Natural killer cell treated with Interleukin-12 subunit alpha and Interleukin-12 subunit beta and Interleukin-15 and Interleukin-18, amount 100 ng/mL, for 72 hours (primary cell): ENCODE measurements at places on chromosomes 6 and 20. TPM values are rescaled to one million over a fixed set of nuclear protein-coding genes. Genes with fewer than 3 reads are reported as not detected.
A peak's percentile ranks its signal among the peaks of the same experiment; 100 is the strongest.

- DNase-seq, result no peak
- no peak overlapping the region for H3K27ac ChIP-seq
- peaks cover 3% of the 10 kb centered on the region for H3K36me3 ChIP-seq
- H3K27me3 ChIP-seq, result no peaks in the 10 kb centered on the region
- no peaks in the 10 kb centered on the region for H3K4me1 ChIP-seq
- H3K4me3 ChIP-seq, result no peak overlapping the region
Observed at GRCh38 chr20:45867136-45867818, 9.9 kb downstream of the ZSWIM3 start.

The BCAS1 gene
- total RNA-seq, result 0.11 TPM

The CGA gene
- not detected for total RNA-seq

DNA sequence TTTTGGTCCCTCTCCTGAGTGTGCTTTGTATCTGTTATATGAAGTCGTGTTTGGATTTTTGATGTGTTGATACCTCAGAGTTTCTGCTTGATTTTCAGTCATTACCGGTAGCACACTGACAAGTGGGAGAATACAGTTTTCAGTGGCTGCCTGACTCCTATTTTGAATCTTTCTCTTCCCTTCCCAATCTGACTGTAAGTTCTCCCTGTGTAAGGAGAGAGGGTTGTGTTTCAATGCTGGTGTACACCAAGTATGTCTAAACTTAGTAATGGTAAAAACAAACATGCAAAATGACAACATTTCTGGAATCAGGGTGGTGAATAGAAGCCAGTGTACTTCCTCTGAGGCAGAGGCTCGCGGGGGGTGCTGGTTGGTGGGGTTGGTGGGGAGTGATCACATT, 103.4 kb downstream of the HIVEP1 start:
- H3K4me3 ChIP-seq, result peak overlapping the region; percentile 68
- no peaks in the 10 kb centered on the region for H3K27me3 ChIP-seq
- DNase-seq, result no peak
- peak overlapping the region; percentile 78 for H3K27ac ChIP-seq
- peaks cover 39% of the 10 kb centered on the region for H3K36me3 ChIP-seq

DNA sequence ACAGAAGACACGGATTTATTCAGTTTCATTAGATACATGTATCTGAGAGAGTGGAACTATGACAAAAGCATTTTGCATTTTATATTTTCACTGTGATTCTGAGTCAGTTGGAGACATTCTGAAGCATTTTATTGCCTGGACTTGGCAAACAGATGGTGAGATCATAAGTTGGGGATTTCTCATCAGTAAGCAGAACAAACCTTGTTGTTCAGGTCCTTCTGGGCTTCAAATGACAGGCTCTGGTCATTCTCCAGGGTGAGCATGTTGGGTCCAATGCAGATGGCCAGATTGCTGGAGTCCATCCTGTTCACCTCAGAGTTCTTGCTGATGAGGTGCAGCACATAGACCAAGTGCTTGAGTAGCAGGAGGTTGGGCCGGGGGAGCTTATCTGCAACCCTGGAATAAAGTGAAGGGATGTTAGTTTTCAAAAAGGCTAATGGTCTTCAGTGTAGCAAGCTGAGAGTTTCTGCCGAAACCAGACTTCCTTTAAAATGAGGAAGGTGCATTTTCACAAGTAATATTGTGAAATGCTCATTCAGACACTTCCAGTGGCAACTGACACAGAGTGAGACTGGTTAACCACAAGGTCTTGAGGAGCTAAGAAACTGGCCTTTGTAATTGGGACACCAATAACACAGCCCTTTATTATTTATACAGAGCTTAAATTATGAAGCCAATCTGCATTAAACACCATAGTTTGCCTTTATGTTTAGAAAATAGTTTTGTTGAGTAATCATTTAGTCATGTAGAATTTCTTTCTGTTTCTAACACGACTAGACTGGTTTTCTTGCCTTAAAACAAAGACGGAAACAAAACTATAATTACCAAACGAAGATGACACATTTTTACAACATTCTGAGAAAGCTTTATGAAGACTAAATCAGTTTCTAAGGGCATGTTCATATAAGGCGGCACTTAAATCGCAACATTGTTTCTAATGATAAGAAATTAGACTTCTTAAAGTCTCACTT, 5.6 kb downstream of the TAGAP start:
- peaks cover 73% of the 10 kb centered on the region for H3K36me3 ChIP-seq
- H3K4me1 ChIP-seq, result peaks cover 56% of the 10 kb centered on the region
- H3K4me3 ChIP-seq, result peak overlapping the region; percentile 95
- DNase-seq, result peak; percentile 79

The TFAP2C gene
- not detected for total RNA-seq

DNA sequence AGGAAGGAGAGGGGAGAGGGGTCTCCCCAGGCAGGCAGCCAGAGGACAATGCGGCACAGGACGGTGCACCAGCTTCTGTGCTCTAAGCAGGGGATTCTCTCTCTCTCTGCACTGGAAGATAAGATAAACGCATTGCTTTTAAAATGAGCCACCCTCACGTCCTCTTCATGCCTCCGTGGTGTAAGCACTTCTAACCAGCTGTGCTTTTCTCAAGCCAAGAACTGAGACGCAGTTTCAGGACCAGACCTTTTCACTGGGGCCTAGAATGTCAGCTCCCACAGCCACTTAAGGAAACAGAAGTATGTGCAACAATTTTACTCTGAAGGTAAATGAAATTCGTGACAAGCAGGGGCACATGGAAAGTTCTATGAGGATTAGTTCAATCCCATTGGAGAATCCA, 82.4 kb downstream of the PSMB1 start:
- no peak for DNase-seq
- peaks cover 41% of the 10 kb centered on the region for H3K4me1 ChIP-seq
- no peaks in the 10 kb centered on the region for H3K27me3 ChIP-seq
- H3K4me3 ChIP-seq, result peak overlapping the region; percentile 34
- H3K36me3 ChIP-seq, result peaks cover 6% of the 10 kb centered on the region

The PARD6B gene
- 3.8 TPM for total RNA-seq

The CST2 gene
- total RNA-seq, result not detected

DNA sequence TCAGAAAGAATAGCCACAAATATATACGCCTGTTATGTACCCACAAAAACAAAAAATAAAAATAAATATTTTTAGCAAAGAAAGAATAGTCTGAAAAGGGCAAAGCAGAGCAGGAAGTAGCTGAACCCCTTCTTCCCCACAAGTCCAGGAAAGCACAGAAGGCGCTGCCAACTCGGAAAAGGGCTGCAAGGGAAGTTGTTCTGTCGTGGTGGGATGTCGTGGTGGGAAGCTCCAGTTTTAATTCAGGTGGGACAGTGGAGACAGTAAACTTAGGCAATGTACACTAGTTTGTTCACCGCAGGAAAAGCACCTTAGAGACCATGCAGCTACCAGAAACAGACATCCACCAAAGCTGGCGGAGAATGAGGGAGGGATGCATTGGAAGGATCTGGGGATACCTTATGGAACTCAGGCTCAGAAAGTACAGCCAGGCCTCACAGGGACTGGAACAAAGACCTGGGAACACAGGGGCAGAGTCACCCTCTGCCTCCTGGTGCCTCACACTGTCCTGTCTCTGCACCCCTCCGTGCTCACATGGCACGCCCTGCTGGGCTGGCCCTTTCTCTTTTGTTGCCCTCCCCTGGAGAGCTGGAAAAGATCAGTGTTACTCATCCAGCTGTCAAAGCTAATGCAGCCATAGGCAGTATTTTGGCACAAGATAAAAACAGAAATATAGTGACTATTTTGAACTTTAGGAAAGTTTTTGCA, 3.3 kb upstream of the APMAP start:
- no peak overlapping the region for H3K4me3 ChIP-seq
- no peaks in the 10 kb centered on the region for H3K27me3 ChIP-seq
- no peak for DNase-seq
- peaks cover 11% of the 10 kb centered on the region for H3K36me3 ChIP-seq
- H3K27ac ChIP-seq, result no peak overlapping the region

GRCh38 chr6:3489027-3489757, 32.3 kb upstream of the SLC22A23 start:
- peaks cover 10% of the 10 kb centered on the region for H3K27me3 ChIP-seq

The CFAP61 gene
- not detected for total RNA-seq

GRCh38 chr6:137630666-137631065, 136.5 kb upstream of the OLIG3 start:
- H3K27ac ChIP-seq, result no peak overlapping the region
- H3K4me1 ChIP-seq, result no peaks in the 10 kb centered on the region
- DNase-seq, result no peak
- H3K36me3 ChIP-seq, result no peaks in the 10 kb centered on the region
- H3K27me3 ChIP-seq, result peaks cover 15% of the 10 kb centered on the region

DNA sequence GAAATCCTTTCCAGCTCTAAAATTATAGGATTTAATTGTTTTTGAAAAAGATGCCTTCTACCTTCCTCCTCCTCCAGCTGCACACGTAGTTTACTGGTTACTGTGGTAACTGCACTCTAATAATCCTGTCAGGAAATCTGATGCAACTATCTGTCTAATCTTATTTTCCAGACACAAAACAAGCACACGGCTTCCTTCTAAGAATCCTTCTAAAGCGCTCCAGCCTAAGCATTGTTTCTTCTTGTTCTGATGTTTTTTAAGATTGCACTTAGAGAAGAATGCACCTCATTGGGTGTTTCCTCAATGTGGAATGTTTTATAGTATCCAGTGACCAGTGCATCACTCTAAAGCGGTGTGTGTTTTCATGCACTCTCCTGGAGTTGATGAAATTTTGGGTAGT, 63.6 kb downstream of the CARMIL1 start:
- no peaks in the 10 kb centered on the region for H3K4me1 ChIP-seq
- no peaks in the 10 kb centered on the region for H3K27me3 ChIP-seq
- no peak overlapping the region for H3K4me3 ChIP-seq
- no peak for DNase-seq
- H3K36me3 ChIP-seq, result no peaks in the 10 kb centered on the region

The ENPP5 gene
- total RNA-seq, result 0.14 TPM

The CTAGE9 gene
- total RNA-seq, result not detected

- H3K36me3 ChIP-seq, result no peaks in the 10 kb centered on the region
- no peak overlapping the region for H3K4me3 ChIP-seq
- H3K27me3 ChIP-seq, result no peaks in the 10 kb centered on the region
- peaks cover 12% of the 10 kb centered on the region for H3K4me1 ChIP-seq
- DNase-seq, result no peak
Observed at GRCh38 chr6:157978021-157978783, 3.5 kb upstream of the SYNJ2 start.

DNA sequence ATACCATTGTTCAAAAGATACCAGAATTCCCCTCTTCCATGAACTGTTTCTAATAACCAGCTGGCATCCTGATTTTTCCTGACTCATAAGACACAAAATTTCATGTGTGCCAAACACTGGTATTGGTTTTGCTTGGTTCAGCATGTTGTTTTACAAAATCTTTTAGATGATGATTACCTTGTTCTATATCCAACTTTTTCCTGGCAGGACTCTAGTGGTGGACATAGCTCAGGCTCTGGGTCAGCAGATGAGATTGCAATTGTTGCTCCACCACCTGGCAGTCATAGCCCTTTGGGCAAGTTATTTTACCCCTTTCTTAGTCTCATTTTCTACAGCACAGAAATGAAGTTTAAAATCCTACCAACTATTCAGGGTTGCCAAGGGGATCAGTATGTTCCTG, 6.2 kb downstream of the TRIM38 start:
- H3K27ac ChIP-seq, result peak overlapping the region; percentile 31
- peaks cover 65% of the 10 kb centered on the region for H3K36me3 ChIP-seq
- DNase-seq, result no peak
- H3K4me3 ChIP-seq, result peak overlapping the region; percentile 75

- H3K27me3 ChIP-seq, result peaks cover 23% of the 10 kb centered on the region
- H3K4me1 ChIP-seq, result no peaks in the 10 kb centered on the region
- no peak for DNase-seq
- H3K27ac ChIP-seq, result no peak overlapping the region
- H3K4me3 ChIP-seq, result no peak overlapping the region
- H3K36me3 ChIP-seq, result no peaks in the 10 kb centered on the region
Observed at GRCh38 chr6:136520517-136520916, 29.7 kb downstream of the MAP7 start.

GRCh38 chr6:151338651-151339200, 52.6 kb downstream of the ZBTB2 start:
- H3K27me3 ChIP-seq, result no peaks in the 10 kb centered on the region
- H3K36me3 ChIP-seq, result no peaks in the 10 kb centered on the region
- no peaks in the 10 kb centered on the region for H3K4me1 ChIP-seq
- no peak for DNase-seq
- no peak overlapping the region for H3K4me3 ChIP-seq

The IL17A gene
- total RNA-seq, result 0.22 TPM

The HLA-A gene
- total RNA-seq, result 3,352 TPM

The SASH1 gene
- total RNA-seq, result 0.20 TPM

- H3K36me3 ChIP-seq, result peaks cover 8% of the 10 kb centered on the region
- peaks cover 20% of the 10 kb centered on the region for H3K4me1 ChIP-seq
- H3K27me3 ChIP-seq, result no peaks in the 10 kb centered on the region
- no peak for DNase-seq
Observed at GRCh38 chr6:33407132-33407718, 3.6 kb upstream of the PHF1 start.

DNA sequence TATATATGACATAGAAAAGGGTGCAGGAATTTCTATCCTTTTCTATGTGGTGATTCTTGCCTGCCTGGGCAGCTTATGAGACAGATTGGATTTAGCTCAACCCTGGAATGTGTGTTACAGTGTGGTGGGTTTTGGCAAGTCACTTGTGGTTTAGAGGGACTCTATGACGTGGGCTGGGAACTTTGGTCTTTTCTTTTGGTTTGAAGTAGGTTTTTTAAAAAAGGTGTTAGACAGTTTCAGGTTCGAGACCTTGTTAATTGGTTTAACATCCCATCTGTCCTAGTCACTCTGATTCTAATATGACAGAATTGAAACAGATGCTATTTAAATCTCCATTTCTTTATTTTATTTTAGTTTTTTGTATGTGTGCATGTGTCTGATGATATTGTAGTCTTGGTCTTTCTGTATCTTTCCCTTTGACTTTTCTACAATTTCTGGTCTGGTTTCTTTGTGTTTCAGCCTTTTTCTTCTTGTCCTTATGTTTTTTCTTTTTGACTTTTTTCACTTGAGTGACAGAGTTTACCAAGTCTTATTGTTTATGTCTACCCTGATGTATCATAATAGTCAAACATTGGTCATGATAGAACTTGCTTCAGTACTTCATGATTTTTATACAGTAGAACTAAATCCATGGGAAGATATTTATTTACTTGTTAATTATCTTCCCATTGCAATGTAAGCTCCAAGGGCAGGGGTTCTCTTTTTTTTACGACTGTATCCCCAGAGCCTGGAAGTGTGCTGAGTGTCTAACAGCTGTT, 174.3 kb downstream of the CDKAL1 start:
- no peaks in the 10 kb centered on the region for H3K27me3 ChIP-seq
- H3K27ac ChIP-seq, result peak overlapping the region; percentile 4
- no peaks in the 10 kb centered on the region for H3K36me3 ChIP-seq
- DNase-seq, result no peak

The MUCL3 gene
- not detected for total RNA-seq
